ENCODE measurements at places on chromosomes 1 and 21.

- DNase-seq, result peak; percentile 24
Measured at GRCh38 chr1:212161231-212161781, 123.9 kb upstream of the PPP2R5A start.

DNA sequence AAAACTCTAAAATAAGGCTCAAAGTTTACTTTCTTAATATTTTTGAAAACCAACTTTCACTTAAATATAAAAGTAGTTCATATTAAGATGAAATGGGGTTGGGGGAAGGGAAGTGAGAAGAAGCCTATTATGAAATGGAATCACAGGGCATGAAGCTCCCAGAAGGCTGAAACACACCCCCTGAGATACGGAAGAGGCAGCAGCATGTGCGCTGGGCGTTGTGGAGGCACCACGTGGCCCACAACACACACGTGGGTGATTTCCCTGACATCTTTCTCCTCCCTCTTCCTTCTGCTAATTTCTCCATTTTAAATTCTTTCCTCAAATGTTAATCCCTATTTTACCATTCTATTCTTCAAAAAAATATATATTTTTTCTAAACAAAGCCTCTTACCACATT is 35.6 kb upstream of the SEC16B start:
- DNase-seq, result no peak

DNA sequence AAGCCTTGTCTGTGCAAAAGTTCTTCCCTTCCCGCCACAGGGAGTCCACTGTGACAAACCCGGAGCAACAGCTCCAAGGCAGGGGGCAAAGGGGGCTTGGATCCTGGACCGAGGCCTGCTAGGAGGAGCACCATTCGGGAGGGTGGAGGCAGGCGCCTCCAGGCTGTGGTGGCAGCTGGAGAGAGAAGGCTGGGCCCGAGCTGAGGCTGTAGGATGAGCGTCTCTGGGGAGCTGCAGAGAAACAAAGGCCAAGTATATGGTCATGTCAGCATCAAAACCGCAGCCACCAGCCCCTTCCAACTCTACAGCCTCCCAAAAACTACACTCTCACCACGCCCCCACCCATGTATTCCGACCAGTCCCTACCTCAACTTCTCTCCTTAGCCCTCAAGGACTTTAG is 579 bp downstream of the SH3BP5L start:
- DNase-seq, result peak; percentile 59

DNA sequence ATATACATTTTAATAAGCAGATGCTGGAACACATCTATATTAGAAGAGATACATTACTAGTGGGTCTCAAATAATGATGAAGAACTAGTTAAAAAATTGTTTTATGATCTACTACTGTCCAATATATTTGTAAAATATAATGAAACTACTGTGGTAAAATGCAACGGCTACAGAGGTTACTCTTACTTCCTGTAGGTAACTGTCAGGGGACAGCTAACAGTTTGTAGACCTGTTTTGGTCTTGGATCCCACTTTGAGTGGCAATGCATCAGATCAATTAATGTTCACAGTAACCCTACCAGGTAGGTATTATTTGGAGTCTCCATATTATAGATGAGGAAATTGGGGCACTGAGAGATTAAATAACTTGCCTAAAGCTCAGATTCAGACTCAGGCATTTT is 26.7 kb upstream of the MYSM1 start:
- no peak for DNase-seq

DNA sequence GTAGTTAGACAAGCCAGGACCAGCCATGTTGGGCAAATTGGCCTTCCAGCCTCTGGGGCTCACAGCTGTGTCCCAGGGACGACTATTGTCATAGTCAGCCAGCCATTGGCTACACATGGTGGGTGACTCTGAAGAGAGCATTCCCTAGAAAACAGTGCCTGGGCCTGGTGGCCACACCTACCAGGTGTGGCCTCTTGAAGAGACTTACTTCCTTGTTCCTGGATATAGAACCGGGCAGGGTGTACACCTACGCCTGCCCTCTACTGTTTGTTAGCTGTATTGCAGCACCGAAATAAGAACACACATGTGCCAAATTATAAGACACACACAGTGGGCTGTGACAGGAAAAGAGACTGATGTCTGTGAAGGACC is 134.6 kb upstream of the ARHGEF16 start:
- DNase-seq, result peak; percentile 72

GRCh38 chr1:200172311-200172710 is 144.8 kb downstream of the NR5A2 start:
- DNase-seq, result no peak

GRCh38 chr1:119345398-119345797 is 23.2 kb upstream of the HAO2 start:
- DNase-seq, result no peak

DNA sequence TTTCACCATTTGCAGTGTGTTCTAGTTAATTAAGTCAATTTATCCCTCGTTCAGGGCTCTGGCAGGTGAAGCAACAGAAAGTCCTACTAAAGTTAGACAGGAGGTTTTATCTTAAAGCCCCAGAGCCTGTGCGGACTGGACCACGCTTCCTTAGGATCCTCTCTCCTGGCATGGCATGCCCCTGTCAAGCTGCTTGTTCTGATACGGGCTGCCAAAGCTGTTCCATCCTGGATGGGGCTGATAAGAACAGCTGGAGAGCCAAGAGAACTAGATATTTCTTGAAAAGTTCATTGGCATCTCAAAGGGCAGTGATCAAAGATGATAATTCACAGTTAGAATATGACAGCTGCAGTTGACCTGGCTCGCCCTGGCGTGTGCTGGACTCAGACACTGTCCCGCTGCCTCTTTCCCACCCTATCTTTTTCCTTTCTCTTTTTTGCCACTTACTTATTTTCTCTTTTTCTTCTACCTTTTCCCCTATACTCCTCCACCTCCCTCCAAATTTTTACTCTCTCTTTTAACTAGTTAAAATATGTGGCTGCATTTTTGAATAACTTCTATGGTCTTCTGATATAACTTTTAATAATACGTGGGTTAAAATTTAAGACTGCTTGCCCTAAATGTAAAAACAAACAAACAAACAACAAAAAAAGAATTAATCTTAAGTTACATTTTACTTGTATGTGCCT is 96.7 kb downstream of the ABCA4 start:
- no peak for DNase-seq

GRCh38 chr1:152796421-152796820 is at the start of gene LCE1D:
Gene LCE1D, plus strand, starts transcription at chr1:152796721. Its CDS starts 1,074 bp downstream, at chr1:152797795.
- no peak for DNase-seq

- DNase-seq, result peak; percentile 37
Measured at GRCh38 chr1:52627028-52627427, 5.9 kb upstream of the SHISAL2A start.

- DNase-seq, result peak; percentile 18
Measured at GRCh38 chr1:92536980-92537884, 50.5 kb upstream of the GFI1 start.

DNA sequence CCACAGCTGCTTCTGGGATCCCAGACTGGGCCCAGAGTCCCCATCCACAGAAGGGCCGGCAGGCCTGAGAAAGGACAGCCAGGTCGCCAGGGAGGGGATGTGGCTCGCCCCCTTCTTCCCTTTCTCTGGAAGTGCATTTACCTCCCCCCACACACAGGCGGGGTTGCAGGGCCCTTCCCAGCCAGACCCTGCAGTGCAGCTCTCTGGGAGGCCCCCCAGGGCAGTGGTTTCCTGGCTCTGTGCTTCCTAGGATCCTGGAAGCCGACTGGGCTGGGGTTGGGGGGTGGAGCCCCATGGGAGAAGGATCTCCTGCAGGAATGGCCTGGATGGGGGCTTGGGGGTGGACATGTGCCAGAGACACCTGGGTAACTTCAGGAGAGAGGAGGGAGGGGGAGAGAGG is 4.2 kb upstream of the COL6A1 start:
- no peak for DNase-seq

GRCh38 chr1:74717626-74718025 is 15.2 kb downstream of the CRYZ start:
- no peak for DNase-seq

DNA sequence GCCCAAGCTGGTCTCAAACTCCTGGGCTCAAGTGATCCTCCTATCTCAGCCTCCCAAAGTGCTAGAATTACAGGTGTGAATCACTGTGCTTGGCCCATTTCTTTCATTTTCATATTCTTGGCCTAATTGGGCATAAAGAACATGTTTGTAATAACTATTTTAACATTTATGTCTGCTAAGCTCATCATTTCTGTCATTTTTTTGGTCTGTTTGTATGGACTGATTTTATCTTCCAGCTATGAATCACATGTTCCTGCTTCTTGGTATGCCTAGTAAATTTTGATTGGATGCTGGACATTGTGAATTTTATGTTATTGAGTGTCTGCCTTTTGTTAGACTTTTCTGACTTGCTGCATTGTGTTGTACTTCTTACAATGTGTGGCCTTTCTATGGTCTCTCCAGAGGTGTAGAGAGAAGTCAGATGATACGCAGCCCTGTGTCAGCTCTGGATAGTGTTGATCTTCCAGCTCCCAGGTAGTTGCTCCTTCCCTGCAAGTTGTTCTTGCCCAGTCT is 39.0 kb upstream of the PPM1J start:
- DNase-seq, result no peak

- DNase-seq, result peak; percentile 63
Measured at GRCh38 chr1:6212193-6212959, 6.5 kb downstream of the RNF207 start.

GRCh38 chr1:88661951-88662699 is 21.9 kb upstream of the PKN2 start:
- no peak for DNase-seq

GRCh38 chr1:2878591-2878990 is 77.1 kb upstream of the TTC34 start:
- no peak for DNase-seq

GRCh38 chr1:15760520-15761211 is 2.1 kb downstream of the FBLIM1 start:
- DNase-seq, result no peak

DNA sequence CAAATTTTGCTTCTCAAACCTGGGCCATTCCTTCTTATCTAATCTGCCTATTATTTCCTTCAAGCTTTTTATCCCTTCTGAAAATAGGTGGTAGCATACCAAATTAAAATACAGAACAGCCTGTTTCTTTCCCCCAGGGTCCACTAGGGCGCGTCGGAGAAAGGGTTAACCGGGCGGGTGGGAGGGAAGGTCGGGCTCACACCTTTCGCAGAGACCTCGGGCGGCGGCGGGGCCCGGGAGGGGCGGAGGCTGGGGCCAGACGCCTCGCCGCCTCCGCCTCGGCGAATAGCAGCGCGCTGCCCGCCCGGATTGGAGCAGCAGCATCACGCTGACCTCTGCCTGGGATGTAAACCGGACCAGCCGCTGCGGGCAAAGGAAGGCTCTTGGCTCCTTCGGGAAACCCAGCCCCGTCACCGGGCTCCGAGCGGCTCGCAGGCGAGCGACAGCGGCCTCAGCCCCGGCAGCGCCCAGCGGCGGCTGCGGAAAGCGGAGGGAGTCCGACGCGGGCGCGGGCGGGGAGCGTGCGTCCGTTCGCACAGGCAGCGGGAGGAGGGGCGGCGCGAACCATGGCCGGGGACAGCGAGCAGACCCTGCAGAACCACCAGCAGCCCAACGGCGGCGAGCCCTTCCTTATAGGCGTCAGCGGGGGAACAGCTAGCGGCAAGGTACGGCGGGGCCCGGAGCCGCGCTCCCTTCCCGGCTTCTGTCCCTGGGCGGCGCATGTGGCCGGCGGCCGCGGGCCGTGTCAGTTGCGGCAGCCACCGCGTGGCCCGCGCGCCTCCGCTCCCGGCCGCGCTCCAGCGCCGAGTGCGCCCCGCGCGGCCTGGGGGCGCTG is at the start of gene UCK2:
Gene UCK2 (plus strand): TSS at position 347 of the 835 bp plus-strand sequence. CDS start 220 bp downstream, at position 567.
- DNase-seq, result peak; percentile 88

DNA sequence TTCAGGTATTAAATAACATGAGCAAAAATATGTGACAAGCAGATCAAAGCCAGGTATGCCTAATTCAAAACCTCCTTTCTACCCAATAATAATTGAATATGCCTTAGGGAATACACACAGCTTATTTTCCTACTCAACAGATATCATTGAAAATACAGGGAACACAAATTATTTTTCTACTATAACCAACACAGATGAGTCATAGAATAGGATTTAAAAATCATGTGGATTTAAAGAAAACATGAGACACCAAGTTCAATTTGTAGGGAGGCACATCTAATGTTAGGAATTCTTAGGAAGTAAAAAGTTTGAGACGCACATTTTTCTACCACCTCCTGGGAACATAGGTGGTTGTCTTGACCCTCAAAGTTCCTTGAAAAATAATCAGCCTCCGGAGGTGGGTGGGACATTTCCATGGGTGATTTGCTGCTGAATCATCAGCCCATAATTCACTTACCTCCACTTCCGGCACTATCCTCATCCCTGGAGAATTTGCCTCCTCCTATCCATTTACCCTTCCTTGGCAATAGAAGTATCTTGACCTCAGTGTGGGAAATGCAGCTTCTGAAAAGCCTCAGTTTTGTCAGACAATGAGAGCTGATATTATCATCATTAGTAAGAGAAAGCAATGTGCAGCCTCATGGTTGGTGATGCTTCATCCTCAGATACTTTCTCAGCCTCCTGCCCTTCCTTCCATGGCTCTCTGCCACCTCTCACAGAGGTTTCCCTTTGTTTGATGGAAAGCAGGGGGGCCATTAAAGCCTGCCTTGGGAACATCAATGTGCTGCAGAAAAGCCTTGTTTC is 33.5 kb upstream of the RGS4 start:
- DNase-seq, result no peak

GRCh38 chr1:78146205-78146771 is 100.5 kb downstream of the GIPC2 start:
- no peak for DNase-seq

DNA sequence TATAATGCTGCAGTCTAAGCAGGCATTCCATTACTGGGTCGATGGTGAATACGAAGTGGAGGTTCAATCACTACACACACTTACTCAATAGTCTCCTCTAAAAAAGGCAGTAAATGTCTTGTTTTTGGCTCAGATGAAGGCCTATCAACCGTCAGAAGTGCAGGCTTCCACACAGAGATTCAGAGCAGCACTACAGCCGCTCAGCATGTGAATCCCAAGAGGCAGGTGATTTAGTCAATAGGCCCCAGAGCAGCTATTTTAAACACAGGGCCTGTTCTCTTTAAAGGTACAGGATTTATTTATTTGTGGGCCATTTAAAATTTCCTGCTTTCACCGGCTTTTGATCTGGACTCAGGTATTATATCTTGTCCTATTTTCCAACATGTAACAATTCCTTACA is 293.7 kb downstream of the RGS7 start:
- DNase-seq, result no peak

GRCh38 chr1:28056129-28056925 is 32.1 kb downstream of the EYA3 start:
- DNase-seq, result peak; percentile 79

Data from NB4 (cell line).